Stomach (tissue), 19 donors: ENCODE measurements at places on chromosomes 6 and 20.

- peak; percentile 65 for DNase-seq
These were observed 75.8 kb downstream of the SYCP2L start for GRCh38 chr6:10962673-10963072.

- no peak for DNase-seq
These were observed 104.7 kb upstream of the SGK1 start for GRCh38 chr6:134422426-134423231.

- no peak for DNase-seq
These were observed 236.0 kb downstream of the ADGRG6 start for GRCh38 chr6:142537612-142538478.

DNA sequence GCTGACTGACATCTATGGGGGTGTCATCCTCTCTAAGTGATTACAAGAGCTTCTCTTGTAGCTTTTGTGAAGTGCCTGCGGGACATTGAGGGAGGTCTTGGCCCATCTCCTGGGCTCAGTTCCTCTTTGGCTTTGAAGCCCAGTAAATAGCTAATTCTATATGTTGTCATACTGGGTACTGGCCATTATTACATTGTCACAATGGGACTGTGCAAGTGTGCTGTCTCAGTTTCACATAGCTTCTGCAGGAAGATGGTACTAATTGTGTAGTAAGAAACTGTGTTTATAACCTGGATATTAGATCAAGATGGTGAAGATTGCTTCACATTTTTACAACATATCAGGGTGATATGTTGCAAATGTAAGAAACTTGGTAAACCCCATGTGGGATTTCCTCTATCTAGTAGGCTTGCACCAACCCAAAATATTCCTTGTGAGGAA, 19.9 kb downstream of the SPINT3 start:
- DNase-seq: no peak

DNA sequence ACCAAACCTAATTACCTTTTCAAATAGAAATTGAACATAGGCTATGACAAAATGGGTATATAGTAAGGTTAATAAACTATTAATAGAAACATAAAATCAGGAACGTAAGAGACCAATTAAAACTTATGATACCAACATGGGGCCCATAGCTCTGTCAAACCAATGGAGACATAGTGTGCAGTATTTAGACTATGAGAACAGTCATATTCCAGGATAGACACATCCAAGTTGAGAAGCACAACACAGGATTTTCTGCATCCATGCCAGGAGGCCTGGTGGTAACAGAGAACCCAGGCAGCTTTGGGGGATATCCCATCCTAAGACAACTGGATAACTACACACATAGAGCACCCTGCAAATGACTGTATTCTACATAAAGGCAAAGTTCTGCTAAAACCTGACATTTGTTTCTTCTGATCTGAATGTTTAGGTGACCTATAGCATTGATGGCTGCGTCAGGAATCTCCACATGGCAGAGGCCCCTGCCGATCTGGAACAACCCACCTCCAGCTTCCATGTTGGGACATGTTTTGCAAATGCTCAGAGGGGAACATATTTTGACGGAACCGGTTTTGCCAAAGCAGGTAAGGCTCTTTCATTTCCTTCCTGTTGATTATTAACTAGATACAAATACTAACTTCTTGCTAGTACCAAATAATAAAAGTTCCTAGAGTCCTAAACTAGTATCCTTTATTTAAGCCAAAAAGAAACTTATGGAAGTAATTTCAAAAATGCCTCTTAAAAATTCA, 202.7 kb downstream of the ARHGAP18 start:
- peak; percentile 68 for DNase-seq

DNA sequence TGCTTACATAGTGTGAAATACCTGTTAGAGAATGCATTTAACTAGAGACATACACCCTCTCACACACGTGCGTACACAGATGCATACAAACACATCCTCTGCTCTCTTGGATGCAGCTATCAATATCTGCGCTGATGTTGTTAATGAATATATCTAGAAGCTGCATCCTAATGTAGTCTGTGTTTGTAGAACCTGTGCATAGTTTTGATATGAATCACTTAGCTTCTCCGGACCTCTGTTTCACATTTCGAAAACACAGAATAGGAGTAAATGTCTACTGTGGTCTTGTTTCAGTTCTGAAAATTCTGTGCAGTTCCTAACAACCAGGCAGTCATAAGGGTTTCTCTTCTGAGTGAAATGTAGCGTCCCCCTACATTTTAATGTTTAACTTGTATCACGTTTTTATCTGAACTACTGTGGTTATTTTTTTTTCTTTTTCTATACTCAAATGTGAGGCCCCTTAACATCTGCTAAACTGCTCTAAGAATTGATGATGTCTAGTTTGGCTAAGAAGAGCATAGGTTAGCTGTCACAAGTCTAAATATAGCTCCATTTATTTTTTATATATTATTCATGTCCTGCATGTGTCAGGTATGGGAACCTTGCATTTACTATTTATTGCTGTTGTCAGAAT, 254.5 kb downstream of the TMEM242 start:
- DNase-seq: no peak

- no peak for DNase-seq
These were observed 269.4 kb downstream of the NKAIN2 start for GRCh38 chr6:124073021-124073420.

DNA sequence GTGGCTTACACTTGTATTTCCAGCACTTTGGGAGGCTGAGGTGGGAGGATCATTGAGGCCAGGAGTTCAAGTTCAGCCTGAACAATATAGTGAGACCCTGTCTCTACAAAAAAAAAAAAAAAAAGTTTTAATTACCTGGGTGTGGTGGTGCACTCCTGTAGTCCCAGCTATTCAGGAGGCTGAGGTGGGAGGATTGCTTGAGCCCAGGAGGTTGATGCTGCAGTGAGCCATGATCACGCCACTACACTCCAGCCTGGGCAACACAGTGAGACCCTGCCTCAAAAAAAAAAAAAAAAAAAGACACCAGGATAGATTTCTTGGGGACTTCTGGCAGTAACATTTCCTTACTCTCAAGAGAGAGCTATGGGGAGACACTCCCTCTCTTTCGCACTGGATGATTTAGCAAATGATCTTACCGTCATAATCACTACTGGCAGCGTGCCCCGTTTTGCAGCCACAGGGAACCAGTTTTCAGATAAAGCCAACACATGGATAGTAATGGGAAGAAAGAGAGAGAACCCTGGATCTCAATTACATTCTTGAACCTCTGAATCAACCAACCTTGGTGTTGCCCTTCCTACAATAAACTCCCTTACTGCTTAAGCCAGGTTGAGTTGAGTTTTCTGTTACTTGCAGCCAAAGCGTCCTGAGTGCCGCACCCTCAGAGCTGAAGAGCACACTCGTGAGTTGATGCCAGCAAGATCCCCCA, 18.1 kb upstream of the PTPN1 start:
- DNase-seq: no peak

DNA sequence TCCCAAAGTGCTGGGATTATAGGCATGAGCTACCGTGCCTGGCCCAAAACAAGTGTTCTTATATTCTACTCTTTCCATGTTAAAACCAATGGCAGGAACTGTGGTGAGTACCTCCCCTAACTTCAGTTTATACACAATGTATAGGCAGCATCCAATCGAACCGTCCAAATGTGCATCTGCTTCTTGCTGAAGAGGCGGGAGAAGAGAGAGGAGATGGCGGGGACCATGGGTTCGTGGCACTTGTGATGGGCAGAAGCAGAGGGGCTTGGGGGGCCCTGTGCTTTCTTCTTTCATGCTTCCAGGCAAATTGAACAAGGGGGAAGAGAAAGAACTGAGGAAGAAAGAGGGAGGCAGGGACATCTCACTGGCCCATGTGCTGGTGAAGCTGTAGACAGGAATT, 11.2 kb upstream of the TCFL5 start:
- DNase-seq: no peak

GRCh38 chr20:62011403-62011790, 54.3 kb downstream of the TAF4 start:
- no peak for DNase-seq

DNA sequence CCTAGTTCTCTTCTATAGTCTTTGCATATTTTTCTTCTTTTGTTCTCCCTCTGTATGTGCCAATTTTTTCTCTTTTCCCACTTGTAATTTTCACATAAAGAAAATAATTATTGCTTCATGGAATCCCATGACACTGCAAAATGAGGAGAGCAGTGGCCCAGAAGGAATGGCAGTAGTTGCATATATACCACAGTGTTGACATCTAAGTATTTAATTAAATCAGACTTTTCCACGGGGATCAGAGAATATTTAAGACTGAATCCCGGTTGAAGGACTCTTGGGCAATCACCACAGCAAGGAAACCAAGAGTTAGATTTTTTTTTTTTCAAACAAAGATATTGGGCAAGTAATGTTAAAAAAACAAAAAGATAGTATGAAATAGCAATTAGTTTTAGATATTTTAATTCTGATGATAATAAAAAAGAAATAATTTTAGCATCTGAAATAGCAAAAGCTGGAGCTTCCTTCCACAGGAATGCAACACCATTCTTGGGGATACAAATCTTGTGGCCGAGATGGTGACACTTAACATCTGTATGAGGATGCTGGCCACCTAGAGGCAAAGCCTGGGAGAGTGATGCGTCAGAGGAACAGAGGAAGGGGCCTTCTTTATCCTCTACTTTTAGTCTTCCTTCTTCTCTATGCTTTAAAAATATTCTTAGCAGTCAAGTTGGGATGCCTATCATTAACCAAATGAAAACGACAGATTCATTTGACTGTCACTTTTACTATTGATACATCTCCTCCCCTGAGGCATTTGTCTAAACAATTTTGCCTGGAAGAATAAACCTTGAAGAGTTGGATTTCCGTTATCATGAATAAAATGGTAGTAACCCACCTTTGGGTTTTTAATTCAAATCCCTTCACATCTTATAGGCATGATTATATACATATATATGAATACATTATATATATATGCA, 356.2 kb downstream of the GJA1 start:
- no peak for DNase-seq

- peak; percentile 67 for DNase-seq
These were observed 26.7 kb downstream of the GPX6 start for GRCh38 chr6:28488916-28489365.

GRCh38 chr6:170186006-170186935, 104.6 kb downstream of the DLL1 start:
- peak; percentile 38 for DNase-seq

GRCh38 chr20:36754656-36755222, 8.8 kb upstream of the NDRG3 start:
- DNase-seq: no peak

DNA sequence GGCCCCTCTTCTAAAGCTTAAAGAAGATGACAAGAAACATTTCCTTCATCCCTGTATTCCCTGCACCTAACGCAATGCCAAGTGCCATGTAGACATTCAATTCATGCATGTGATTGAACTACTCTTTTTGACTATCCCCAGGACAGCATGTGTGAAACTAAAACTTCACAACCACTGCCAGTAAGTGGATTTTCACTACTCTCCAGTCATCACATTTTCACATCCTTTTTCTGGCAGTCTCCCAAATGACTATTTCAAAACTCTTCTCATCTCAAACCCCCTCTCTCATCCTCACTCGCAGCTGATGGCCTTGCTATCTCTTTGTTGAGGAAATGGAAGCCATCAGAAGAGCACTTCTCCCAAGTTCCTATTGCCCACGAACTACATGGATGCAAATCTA, 122.6 kb downstream of the OPRM1 start:
- DNase-seq: peak; percentile 16

GRCh38 chr6:134723081-134723871, 226.6 kb downstream of the ALDH8A1 start:
- no peak for DNase-seq

- no peak for DNase-seq
These were observed at the start of gene MYLK4 for GRCh38 chr6:2750832-2751231. MYLK4 (minus strand) TSS chr6:2750922; CDS start chr6:2749294, 1,628 bp downstream.

GRCh38 chr6:169862892-169863525, 111.6 kb downstream of the ERMARD start:
- peak; percentile 21 for DNase-seq

DNA sequence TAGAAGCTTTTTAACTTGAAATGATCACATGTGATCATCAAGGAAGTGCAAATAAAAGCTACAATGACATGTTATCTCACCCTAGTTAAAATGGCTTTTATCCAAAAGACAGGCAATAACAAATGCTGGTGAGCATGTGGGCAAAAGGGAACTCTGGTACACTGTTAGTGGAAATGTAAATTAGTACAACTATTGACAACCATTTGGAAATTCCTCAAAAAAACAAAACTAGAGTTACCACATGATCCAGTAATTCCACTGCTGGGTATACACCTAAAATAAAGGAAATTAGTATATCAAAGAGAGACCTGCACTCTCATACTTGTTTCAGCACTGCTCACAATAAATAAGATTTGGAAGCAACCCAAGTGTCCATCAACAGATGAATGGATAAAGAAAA, 108.7 kb downstream of the HTR1B start:
- no peak for DNase-seq
